HS-27A (cell line): ENCODE measurements at places on chromosomes 13 and 19.
A peak's percentile ranks its signal among the peaks of the same experiment; 100 is the strongest.

GRCh38 chr19:32555786-32556185, 25.2 kb upstream of the PDCD5 start:
- DNase-seq, result no peak

GRCh38 chr19:15112385-15112784, 5.2 kb downstream of the SYDE1 start:
- no peak for DNase-seq

- DNase-seq, result peak; percentile 53
Measured at GRCh38 chr19:7507884-7508283, 8.0 kb upstream of the ZNF358 start.

- no peak for DNase-seq
Measured at GRCh38 chr13:79647533-79647932, 166.6 kb downstream of the NDFIP2 start.

- no peak for DNase-seq
Measured at GRCh38 chr13:102255409-102255808, 146.4 kb downstream of the FGF14 start.

DNA sequence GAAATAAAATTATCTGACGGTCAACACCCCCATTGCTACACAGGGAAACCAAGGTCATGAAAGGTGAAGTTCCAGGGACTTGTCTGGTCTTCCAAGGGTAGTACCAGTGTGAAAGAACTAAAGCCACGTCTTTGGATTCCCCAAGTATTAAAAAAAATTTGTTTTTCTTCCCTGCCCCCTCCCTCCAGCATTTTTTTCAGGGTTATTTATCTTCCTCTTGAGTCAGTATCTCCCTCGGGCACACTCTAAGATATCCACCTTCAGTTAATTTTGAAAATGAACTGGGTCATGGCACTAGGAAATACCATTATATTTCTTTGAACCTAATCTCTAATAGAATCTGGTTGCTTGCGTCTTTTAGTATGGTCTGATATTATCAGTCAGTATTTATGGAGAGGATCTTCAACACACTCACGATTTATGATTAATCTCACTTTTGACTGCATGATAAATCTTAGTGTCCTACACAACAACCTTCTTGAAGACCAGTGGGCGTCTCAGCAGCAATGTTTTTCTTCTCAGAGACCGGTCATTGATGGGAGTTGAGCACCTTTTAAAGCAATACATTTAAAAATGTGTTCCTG, 9.1 kb downstream of the ATP8A2 start:
- no peak for DNase-seq

GRCh38 chr19:19670070-19670551, 1.5 kb downstream of the ZNF101 start:
- no peak for DNase-seq

DNA sequence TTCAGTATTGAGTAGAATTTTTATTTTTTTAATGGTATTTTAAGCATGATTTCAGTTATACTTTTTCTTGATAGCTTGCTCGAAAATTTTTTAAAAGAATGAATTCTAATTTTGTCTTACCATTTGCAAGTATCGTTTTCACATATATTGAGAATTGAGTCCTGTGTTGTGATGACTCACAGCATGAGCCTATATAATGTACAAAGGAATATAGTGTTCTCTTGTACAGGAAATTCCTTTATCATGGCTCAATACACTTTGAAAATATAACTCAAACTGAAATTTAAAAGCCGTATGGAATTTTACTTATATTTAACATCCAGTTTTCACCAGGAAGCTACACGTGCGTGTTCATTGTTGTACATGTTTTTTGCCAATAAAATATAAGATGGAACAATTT, 161.1 kb upstream of the TMTC4 start:
- DNase-seq, result no peak

GRCh38 chr13:31437975-31438374, 238.2 kb downstream of the B3GLCT start:
- no peak for DNase-seq

GRCh38 chr19:38850976-38851621, 1.3 kb upstream of the HNRNPL start:
- DNase-seq, result no peak

DNA sequence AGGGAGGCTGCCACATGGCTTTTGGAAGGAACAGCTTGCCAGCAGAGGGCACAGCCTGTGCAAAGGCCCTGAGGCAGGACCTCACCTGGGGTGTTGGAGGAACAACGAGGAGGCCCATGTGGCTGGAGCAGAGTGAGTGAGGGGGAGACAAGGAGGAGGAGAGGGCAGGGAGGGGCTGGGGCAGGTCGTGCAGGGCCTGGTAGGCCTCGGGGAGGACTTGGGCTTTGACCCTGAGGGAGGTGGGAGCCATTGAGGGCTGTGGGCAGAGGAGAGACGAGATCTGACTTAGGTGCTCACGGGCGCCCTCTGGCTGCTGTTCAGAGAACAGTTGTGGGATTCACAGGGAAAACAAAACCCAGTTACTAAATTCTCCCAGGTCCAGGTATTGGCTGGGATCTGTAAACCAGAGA, 25.2 kb downstream of the ZNRF4 start:
- DNase-seq, result no peak
